Activated CD4-positive, alpha-beta T cell treated with anti-CD3 and anti-CD28 coated beads for 24 hours (primary cell): ENCODE measurements at places on chromosomes 4 and X.

GRCh38 chrX:16665089-16665488 lies 15.1 kb downstream of the S100G start:
- no peak for DNase-seq

DNA sequence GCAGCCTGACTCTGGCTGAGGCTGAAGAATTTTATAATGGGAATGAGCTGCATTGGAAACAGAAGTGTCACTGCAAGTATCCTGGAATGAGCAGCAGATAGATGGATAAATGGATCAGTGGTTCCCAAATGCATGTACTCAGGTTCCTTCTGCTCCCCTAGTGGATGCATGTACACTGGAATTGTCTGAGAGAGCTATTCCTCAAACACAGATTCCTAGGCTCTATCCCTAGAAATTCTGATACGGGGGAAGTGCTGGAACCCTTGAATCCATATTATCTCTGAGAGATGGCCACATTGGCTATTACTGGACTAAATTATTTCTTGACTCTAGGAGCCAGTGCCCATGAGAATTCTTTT lies 64.8 kb downstream of the TMEM131L start:
- DNase-seq, result no peak

GRCh38 chr4:127141856-127142255 lies 490.9 kb upstream of the INTU start:
- DNase-seq, result no peak

DNA sequence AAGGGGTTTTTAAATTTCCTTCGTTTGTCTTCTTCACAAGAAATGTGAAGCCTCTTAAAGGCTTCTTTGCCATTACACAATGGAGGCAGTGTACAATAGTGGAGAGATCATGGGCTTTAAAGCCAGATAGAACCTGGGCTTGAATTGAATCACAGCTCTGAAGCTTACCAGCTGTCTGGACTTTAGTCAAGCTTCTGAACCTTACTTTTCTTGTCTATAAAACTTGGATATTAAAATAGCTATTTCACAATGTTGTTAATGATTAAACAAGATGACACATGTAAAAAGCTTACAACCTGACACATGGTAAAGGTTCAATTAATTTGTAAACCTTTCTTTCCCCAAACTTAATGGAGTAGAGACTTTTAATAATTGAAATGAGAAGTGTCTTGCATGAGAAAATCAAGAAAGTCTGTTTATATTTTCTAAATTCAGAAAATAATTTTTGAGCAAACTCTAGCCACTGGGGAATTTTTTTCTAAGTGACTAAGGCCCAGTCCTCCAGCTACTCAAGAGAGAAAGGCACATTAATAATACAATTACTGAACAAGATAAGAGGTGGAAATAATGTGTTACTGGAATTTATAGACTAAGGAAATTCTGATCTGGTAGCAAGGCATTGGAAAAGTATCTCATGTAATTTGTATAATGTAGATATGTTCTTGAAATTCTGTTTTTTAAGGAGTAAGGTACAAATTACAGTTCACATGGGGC lies 21.7 kb upstream of the TBC1D8B start:
- no peak for DNase-seq

DNA sequence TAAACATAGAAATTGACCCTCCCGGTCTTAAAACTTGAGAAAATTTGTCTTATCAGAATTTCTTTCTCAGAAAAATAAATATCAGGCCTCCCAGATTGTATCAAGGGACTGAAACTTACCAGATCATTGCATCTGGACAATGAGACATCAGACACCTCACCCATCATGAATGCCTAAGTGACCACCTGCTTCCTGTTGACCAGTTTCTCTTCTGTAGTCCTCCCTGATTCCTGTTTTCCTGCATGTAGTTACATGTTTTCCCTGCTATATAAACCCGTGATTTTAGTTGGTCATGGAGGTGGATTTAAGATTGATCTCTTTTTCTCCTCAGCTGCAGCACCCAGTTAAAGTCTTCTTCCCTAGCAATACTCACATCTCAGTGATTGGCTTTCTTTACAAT lies 548.1 kb downstream of the PPP4R3C start:
- DNase-seq, result no peak

DNA sequence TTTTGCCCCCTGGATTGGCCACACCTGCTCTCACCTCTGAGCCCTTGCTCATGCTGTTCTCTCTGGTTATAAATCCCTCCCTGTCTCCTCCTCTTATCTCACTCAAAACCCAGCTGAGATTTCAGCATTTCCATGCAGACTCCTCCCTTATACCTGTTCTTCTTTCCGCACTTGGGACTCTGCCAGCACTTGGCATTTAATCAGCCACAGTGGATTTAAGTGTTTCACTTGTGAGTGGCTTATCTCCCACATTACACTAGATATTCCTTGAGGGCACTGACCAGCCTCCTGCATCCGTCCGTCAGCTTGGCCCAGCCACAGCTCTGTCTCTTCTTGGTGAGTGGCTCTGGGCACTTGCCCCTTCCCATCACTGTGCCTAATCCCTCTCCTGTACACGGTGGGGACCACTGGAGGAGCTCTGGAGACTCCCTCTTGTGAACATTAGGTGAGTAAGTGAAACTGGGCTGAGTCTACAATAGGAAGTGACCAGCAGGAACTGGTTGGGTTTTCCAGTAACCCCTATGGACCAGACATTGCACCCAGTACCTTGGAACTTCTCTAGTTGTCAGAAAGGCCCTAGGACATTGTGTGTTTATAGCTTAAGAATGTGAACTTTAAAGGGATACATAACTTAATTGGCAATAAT lies 19.9 kb downstream of the FGFBP1 start:
- DNase-seq, result no peak

DNA sequence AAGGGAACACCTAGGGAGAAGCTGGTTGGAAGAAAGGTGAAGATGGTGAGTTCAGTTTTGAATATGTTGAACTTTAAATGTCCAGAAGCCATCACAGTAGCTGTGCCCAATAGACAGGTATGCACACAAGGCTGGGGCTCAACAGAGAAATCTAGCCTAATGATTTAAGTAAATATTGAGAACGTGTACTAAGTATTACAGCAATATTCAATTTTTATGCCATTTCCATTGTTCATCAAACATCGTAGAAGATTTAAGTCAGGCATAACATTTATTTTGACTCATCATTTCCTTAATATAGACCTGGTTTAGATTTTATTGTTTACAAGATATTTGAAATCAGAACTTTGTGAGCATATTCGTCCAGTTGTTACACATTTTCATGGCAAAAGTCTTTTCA lies 116.4 kb downstream of the HPGD start:
- DNase-seq, result no peak

DNA sequence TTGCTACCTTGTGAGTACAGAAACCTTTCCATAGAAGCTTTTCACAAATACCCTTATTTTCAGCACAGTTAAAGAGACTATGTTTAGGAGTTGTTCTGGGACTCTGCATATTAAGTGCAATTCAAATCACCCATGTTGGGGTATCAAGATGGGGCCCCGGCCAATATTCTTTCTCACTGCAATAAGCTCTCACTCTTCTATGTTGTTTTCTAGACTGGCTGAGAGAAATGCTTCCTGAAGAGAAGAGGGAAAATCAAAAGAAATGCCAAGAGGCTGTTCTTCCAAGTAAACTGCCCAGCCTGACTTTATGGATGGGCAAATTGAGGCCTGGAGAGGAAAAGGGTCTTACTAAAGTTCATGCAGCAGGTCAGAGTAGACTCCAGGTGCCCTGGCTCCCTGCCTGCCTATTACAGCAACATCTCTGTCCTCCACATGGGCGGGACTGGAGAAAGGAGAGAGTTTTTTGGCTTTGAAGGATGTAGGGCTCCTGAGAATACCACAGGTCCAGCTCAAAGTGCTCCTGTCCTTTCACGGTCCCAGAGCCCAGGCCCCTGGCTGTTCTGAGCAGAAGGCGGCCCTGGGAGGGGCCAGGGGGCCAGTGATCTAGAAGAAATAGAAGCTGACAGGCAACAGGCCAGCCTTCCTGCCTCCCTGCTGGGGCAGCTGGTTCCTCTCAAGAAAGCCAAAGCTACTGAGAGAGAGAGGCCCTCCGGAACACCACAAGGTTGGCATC lies 745 bp upstream of the IQSEC2 start:
- DNase-seq, result no peak

- no peak for DNase-seq
Measured at GRCh38 chr4:57360681-57361080, 250.5 kb upstream of the IGFBP7 start.

GRCh38 chr4:61380865-61381264 lies 180.7 kb downstream of the ADGRL3 start:
- no peak for DNase-seq

DNA sequence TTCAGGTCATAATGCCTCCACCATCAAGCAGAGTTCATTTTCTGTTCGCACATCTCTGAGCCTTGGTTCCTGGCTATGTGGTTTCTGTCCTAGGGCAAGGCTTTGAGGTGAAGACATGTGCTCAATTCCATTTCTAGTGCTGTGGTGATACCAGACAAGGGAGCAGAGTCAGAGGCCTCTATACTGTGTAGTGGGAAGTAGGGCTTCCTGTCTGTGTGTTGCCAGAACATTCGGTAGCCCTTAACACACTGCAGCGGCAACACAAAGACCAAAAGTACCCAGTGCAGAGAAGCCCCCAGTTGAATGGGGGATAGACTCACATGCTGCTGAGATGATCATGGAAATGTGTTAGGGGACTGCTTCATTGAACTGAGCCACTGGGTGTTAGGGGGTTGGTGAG lies 56.4 kb downstream of the STARD8 start:
- no peak for DNase-seq

- DNase-seq, result no peak
Measured at GRCh38 chr4:118743867-118744266, 58.7 kb downstream of the METTL14 start.

DNA sequence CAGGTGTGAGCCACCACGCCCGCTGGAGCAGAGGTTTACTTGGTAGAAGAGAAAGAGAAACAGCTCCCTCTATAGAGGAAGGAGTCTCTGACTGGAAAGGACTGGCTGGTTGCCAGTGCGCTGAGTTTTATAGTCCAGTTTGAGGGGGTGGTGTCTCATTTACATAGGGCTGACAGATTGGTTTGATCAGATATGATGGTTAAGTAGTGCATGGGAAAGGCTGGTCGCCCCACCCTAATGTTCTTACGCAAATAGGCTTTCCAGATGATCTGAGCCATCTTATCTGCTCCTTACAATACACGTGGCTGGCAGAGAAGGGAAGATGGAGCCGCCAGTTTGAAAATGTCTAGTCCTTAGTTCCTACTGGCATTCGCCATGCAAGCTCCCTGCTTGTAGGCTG lies 439.5 kb downstream of the NAF1 start:
- no peak for DNase-seq

DNA sequence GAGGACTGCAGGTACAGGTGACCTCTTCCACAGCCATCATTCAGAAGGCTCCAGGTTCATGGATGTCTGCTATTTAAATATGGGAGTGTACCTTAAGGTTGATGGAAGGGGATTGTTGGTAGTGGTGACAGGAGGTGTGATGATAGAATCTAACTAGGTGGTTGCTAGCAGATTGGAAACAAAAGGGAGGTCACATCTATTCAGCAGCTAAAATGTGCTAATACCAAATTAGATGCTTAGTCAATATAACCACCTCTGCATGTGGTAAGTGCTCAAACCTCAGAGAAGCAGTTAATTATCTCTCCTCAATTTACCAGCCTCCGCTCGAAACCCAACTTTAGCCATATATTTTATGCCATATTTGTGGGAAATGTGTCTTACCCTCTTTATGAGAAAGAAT lies 98.7 kb upstream of the CCSER1 start:
- no peak for DNase-seq

DNA sequence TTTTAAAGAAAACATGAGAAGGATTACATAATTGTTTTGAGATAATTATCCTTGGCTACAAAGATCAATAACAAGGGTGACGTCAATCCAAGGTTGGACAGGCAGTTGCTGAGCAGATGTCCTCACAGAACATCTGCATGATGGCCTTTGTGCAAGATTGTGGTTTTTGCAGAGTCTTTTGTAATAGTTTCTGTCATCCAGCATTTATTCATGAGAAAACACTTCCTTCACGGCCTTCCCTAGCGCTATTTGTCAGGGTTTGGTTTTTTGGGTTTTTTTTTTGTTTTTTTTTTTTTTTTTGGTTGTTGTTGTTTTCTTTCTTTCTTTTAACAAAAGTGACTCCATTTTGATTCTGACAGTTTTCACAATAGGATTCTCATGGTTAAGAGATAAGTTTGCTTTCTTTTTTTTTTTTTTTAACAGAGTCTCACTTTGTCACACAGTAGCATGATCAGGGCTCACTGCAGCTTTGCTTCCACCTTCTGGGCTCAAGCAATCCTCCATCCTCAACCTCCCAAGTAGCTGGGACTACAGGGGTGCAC lies 31.5 kb upstream of the ELF2 start:
- DNase-seq, result no peak

GRCh38 chr4:186481998-186482790 lies 73.2 kb downstream of the MTNR1A start:
- no peak for DNase-seq

GRCh38 chr4:6956087-6956433 lies 46.4 kb downstream of the TBC1D14 start:
- no peak for DNase-seq

GRCh38 chrX:46574774-46575381 lies 1.3 kb downstream of the CHST7 start:
- no peak for DNase-seq

DNA sequence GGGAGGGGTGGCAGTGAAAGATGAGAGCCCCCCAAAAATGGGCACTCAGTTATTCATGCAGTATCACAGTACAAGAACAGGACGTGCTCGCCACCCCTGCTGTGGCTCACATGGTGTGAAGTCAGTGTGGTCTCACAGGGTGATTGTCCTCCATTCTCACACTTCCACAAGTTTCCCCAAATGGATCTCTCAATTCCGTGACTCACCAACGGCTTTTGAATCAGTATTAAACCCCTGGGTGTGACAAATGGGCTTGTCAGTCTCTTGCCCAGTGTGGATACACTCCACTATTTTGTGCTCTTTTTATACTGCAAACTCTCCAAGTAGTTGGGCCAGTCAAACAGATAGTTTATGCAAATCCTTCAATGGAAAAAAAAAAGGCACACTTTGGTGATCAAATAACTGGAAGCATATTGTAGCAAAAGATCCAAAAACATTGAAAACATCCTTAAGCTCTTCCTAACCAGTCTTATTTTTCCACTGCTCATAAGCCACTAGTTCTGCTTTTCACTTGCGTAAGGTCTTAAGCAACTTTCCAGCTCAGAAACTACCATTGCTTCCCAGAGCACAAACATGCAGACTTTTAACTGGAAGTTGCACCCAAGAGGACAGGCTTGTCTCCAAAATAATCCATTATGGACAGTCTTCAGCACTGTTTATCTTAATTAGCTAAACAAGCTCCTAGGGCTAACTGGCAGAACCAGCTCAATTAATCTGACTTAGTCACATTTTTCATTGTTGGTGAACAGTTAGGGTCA lies 365.7 kb downstream of the PPP3CA start:
- no peak for DNase-seq

GRCh38 chr4:882646-883045 lies 49.5 kb downstream of the GAK start:
- no peak for DNase-seq
